ENCODE measurements at places on chromosomes 16 and 17.

DNA sequence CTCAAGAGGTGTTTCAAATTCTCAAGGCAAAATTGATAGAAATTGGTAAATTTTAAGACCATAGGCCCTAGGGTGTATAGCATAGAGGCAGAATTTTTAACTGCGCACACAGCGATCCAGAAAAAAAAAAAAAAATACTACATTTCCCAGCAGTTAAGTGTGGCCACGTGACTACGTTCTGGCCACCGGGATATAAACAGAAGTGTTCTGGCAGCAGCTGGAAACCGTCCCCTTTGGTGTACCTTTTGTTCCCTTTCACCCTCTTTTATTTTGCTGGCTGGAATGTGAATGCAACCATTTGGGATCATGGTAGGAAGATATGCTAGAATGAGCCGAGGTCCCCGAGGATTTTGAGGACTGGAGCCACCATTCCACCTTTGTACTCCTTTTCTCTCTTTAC is 52.7 kb upstream of the AKAP1 start:
- DNase-seq: no peak

DNA sequence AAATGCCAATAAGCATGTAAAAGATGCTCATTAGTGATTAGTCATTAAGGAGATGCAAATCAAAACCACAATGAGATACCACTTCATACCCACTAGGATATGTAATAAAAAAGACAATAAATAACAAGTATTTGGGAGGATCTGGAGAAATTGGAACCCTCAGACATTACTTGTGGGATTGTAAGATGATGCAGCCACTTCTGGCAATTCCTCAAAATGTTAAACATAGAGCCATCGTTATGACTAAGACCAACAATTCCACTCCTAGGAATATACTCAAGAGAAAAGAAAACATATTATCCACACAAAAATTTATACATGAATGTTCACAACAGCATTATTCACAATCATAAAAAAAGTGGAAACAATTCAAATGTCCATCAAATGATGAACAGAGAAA is 336.2 kb upstream of the PMFBP1 start:
- no peak for DNase-seq

GRCh38 chr17:35052241-35052610 is 11.3 kb downstream of the RFFL start:
- DNase-seq: no peak

GRCh38 chr16:87688876-87689815 is 76.6 kb downstream of the KLHDC4 start:
- no peak for DNase-seq

DNA sequence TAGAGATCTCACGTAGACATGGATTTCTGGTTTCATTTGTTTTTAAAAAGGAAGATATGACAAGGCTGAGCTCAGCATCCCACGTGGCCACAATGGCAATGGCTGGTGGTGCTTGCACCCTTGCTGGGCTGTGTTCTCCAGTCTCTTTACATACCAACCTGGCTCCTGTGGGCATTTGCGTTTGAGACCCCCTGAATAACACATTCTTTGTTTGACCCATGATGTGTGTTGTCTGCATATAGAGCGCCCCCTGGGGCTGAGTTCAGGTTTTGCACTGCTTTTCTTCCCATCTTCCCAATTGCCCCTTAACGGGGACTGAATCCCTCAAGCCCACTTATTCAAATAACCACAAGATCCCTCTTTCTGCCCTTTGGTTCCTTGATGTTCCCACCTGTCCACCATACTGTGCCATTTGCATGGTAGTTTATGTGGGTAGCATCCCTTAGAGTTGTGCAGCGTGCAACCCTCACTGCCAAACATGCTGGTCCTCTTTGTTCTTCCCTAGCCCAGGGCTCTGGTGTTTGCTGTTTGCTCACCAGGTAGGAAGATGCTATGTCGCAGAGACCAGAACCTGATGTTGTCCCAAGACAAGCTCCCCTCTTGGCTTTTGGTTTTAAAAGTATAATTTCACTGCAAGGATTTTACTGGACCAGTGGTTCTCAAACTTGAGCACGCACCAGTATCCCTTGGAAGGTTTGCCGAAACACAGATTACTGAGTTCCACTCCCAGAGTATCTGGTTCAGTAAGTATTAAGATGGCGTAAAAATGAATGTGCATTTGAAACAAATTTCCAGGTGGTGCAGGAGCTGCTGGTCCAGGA is 38.5 kb upstream of the NKD1 start:
- DNase-seq: peak; percentile 66

DNA sequence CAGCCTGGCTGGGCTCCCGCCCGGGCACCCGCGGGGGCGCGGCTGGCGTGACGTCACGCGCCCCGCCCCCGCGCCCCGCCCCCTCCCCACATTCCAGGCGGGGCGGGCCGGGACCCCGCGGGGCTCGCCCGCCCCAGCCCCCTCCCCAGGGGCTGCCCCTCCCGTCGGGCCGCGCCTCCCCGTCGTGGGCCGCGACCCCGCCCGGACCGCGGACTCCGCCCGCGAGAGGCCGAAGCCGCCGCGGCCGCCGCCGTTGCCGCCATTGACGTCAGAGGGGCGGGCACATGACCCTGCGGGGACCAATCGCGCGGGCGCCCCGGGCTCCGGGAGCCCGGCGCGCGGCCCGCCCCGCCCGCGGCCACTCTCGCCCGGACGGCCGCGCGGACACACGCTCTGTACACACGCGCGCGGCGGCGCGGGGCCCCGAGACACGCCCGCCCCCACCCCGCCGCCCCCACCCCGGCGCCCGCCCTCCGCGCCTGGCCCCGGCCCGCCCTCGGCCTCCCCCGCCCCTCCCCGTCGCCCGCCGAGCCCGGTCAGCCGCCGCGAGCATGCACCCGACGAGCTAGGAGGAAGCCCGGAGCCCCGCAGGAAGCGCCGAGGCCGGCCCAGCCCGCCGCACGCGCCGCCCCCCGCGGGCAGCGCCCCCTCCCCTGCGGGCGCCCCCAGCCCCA is at the start of gene CMIP:
Gene CMIP (plus strand): TSS at position 361 of the 674 bp plus-strand sequence.
- DNase-seq: peak; percentile 84
